ENCODE measurements at places on chromosomes 13 and 19.

GRCh38 chr13:42893214-42893671 is 98.8 kb downstream of the EPSTI1 start:
- DNase-seq, result no peak

DNA sequence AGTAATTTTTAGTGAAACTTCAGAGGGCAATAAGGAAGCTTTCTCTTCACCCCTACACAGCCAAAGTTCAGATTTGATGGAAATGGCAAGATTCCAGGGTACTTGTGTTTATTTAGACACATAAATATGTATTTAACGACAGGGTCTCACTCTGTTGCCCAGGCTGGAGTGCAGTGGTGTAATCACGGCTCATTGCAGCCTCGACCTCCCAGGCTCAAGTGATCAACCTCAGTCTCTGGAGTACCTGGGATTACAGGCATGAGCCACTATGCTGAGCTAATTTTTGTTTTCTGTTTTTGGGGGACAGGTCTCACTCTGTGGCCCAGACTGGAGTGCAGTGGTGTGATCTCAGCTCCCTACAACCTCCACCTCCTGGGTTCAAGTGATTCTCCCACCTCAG is 2.0 kb upstream of the SYCE2 start:
- no peak for DNase-seq

- no peak for DNase-seq
Measured at GRCh38 chr13:45728759-45729158, 26.6 kb downstream of the CBY2 start.

DNA sequence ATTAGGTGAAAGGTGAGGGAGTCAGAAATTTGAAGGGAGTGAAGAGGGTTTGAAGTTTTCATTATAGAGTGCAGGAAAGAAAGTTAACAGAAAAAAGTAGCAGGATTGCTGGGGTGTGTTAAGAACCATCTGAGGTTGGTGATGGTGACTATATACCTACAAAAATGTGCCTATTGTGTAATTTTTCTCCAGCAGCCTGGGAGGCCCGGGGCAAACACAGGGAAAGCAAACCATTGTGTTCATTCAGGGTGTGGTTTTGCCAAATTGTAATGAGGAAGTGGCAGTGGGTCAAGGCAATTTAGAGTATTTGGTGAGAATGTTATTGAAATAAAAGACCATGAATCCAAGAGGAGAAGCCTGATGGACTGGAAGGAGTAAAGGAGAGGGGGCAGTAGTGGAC is 8.2 kb upstream of the SUCLA2 start:
- DNase-seq, result no peak

- DNase-seq, result no peak
Measured at GRCh38 chr13:85521657-85522056, 277.6 kb downstream of the SLITRK6 start.

DNA sequence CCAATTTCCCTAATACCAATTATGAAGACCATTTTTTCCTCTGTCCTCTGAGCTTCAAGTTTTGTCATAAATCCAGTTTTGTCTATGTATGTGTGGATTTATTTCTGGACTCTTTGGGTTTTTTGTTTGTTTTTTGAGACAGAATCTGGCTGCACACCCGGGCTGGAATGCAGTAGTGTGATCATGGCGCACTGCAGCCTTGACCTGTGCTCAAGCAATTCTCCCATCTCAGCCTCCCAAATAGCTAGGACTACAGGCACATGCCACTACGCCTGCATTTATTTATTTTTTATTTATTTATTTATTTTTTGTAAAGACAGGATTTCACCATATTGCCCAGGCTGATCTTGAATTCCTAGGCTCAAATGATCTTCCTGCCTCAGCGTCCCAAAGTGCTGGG is 45.3 kb upstream of the GTF3A start:
- DNase-seq, result no peak

DNA sequence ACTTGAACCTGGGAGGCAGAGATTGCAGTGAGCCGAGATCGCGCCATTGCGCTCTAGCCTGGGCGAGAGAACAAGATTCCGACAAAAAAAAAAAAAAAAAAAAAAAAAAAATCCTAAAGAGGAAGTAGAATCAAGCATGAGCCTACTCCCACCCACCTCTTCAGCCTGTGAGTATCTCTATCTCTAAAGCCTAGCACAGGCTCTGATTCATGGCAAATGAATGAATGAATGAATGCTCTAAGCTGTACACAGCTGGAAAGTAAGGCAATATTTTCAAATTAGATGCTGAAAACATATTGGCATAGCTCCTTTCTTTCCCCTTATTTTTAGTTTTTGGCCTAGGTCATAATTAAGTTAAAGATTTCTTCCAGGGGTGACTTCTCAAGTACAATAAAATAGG is 35.7 kb upstream of the FAM216B start:
- DNase-seq, result no peak

DNA sequence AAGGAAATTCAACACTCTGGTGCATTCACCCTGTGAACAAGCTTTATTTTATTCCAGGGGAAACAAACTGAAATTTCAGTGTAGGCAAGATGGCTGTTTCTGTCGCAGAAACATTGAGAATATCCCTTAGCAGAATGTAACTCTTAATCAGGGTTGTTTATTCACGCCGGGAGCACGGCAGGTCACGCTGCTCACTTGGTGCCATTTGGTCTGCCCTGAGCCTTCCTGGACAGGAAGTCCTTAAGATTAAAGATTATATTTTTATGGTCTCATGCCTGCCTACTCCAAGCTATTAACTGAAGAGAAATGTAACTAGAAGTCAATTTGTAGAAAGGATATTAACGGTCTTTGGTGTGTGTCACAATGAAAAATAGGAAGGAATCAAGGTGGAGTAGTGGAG is 185.3 kb upstream of the ARGLU1 start:
- DNase-seq, result no peak

- no peak for DNase-seq
Measured at GRCh38 chr19:49567861-49568441, 12.4 kb downstream of the NOSIP start.

DNA sequence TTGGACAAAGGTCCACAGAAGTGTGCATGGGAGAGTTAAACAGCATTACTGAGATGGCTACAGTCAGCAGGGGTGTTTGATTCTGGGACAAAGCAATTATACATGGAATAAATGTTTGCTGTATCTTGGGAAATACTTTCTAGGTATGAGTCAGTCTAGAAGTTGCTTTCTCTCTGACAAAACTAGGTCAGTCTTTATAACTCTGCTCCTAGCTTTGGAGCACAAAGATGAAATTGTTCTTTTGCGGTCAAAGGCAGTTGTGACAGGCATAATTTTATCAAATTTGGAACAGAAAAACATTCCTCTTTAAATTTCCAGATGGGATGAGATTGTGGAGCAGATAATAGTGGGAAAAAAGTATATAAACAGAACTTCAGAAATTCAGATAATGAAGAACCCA is 1045.4 kb upstream of the MIR17HG start:
- no peak for DNase-seq

- no peak for DNase-seq
Measured at GRCh38 chr19:14222886-14223285, 16.9 kb upstream of the ADGRL1 start.

DNA sequence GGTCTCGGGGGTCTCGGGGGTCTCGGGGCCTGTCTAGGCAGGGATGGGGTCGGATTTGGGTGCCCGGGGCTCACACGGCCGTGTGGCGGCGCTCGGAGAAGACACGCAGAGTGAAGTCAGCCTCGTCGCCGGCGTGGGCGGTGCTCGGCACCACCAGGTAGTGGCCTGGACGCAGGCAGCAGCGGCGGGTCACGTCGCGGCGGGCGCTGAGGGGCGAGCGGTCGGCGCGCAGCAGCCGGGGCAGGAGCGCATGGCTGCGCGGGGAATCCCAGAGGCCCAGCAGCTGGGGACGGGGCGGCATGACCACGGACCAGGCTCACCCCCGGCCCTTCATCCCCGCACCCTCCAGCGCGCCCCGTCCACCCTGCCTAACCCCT is 8.2 kb downstream of the CAPN12 start:
- peak; percentile 35 for DNase-seq

DNA sequence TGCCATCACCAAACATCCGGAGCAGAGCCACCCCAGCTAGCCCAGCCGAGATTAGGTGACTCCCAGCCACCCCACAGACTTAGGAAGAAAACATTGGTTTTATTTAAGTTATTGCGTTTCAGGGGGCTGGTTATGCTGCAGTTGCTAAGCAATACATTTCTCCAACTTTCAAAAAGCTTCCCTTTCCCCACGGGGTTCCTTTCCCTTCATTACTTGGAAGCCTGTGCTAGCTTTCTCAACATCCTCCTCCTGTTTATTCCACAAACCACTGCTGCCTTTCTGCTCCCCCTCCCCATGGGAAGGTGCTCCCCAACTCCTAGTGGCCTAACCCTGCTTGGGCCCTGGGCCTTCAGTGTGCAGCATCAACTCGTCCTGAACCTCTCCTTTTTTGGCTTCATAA is 52.6 kb downstream of the CDADC1 start:
- no peak for DNase-seq

- no peak for DNase-seq
Measured at GRCh38 chr13:59641817-59642216, 521.9 kb downstream of the DIAPH3 start.

DNA sequence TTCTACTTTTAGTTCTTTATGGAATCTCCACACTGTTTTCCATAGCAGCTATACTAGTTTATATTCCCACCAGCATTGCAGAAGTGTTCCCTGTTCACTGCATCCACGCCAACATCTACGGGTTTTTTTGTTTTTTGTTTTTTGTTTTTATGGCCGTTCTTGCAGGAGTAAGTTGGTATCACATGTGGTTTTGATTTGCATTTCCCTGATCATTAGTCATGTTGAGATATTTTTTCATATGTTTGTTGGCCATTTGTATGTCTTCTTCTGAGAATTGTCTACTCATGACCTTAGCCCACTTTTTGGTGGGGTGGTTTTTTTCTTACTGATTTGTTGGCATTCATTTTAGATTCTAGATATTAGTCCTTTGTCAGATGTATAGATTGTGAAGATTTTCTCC is 89.7 kb downstream of the FRY start:
- DNase-seq, result no peak

GRCh38 chr13:43878892-43879754 is at the start of gene CCDC122:
CCDC122 (minus strand) TSS chr13:43879740; CDS start chr13:43869376, 10,364 bp downstream.
- DNase-seq, result peak; percentile 71

DNA sequence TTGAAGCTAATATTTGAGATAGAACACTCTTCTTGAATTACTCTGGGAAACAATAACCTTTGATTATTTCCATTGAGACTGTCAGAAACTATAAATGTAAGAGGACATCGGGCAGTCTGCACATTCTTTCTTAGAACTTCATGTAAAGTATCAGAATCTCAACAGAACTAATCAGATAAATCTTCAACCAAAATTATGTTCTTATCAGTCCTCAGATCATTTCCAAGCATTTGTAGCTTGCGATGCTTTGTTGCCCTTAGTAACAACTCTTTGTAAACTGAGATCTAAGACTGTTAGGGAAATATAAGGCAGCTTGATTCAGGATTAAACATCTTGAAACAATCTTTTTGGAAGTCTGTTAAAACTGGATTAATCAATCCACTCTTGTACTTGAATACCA is 70.3 kb downstream of the FNDC3A start:
- DNase-seq, result no peak

DNA sequence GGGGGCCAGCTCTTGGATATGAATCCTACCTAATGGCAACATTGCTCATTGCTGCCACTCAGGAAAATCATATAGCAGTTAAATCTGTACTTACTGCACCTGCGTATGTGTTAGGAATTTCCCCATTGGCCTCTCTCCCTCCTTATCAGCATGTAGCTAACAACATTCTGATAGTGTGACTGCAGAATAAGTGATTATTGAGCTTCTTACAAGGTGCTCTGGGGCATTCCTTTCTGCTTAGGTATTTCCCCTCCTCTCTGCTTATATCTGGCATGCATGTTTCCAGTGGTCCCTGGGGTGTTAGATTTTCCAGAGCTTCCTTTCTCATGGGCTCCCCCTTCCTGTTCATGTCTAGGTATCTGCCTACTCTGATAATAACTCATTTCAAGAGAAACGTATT is 414.1 kb upstream of the SLITRK1 start:
- DNase-seq, result no peak

DNA sequence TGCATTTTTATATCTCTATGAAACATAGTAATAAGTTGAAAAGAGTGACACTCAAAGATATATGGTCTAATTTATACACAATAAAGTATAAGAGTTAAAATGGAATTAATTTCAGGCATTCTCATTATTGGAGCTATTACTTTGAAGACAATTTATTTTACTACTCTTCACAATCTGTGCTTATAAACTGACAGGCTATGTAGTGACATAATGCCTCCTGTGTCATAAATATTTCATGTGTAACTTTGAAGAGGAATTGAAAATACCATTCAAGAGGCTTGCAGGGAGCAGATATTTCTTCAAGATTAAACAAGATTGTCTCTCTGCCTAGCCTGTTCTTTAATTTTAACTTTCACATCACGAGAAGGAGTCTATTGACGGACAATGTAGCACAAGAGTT is 1881.5 kb upstream of the PCDH20 start:
- no peak for DNase-seq

DNA sequence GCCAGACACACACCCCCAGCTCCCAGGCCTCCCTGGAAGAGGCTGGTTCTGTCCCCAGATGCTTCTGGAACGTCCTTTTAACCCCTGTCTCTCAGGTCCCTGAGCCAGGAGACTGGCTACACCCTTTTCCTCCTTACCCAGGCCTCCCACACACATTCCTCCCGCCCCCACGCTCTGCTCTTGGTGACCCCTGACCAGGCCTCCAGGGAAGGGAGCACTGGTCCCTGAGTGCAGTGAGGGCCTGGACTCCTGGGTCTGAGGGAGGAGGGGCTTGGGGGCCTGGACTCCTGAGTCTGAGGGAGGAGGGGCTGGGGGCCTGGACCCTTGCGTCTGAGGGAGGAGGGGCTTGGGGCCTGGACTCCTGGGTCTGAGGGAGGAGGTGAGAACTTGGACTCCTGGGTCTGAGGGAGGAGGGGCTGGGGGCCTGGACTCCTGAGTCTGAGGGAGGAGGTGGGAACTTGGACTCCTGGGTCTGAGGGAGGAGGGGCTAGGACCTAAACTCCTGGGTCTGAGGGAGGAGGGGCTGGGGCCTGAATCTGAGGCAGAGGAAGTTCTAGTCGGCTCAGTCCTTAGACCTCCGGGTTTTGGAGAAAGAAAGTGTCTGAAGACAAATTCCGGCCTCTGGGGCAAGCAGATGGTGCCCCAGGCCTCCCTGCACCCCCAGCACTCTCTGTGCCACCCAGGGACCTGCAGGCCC is 527 bp downstream of the KLK6 start:
- no peak for DNase-seq

DNA sequence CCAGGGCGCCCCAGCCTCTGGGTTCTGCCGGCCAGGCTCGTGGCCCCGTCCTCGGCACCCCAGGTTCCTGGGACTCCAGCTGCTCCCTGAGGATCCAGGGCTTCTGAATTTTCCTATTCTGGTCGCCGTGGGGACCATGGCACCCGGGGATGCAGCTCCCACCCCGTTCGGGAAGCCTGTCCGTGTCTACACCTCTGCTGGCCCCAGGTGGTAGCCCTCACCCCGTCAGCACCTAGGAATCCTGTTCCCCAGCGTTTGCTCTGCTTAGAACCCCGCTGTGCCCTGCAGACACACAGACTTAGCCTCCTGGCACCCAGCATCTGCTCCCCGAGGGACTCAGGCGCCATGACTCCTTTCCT is 960 bp downstream of the PPFIA3 start:
- no peak for DNase-seq

GRCh38 chr19:38649305-38650171 is 2.1 kb downstream of the ACTN4 start:
- no peak for DNase-seq

- DNase-seq, result no peak
Measured at GRCh38 chr13:106484084-106484483, 51.4 kb downstream of the EFNB2 start.

- DNase-seq, result no peak
Measured at GRCh38 chr13:20701461-20701860, 2.0 kb upstream of the IL17D start.

All from stimulated activated CD8-positive, alpha-beta memory T cell treated with anti-CD3 and anti-CD28 coated beads, Interleukin-7, amount 100 ng/mL, for 4 hours (primary cell).